ENCODE measurements at places on chromosomes 13 and 19. TPM values are rescaled to one million over a fixed set of nuclear protein-coding genes. Genes with fewer than 3 reads are reported as not detected.

DNA sequence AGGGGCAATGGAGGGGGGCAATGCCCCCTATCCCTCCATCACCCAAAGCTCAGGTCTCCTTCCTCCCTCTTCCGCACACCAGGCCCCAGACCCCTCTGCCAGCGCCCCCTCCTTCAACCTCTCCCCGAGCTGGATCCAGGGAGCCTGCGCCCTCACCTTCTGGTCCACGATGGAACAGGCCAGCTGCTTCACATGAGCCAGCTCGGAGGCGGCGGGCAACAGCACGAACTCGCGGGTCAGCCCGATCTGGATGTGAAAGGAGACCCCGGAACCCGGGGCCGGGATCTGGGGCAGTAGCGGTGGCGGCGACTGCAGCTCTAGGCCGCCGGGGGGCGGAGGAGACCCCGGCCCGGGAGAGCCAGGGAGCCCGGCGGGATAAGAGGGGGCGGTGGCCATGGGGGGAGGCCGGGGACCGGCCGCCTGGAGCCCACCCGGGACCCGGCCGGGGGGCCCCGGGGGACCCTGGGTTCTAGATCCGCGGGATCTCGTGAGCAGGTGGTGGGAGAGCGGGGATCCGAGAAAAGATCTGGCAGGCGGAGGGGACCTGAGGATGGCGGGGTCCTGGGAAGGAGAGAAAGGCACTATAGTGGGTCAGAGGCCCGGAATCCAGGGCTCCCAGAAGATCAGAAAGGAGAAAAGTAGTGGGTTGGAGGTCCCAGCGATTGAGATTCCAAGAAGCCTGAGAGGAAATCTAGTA is 791 bp downstream of the PRKD2 start:
- peaks cover 17% of the 10 kb centered on the region for H3K4me1 ChIP-seq
- DNase-seq: peak; percentile 55
- peak overlapping the region; percentile 97 for H3K27ac ChIP-seq

- no peaks in the 10 kb centered on the region for H3K36me3 ChIP-seq
- peaks cover 7% of the 10 kb centered on the region for H3K27me3 ChIP-seq
- H3K4me1 ChIP-seq: peaks cover 35% of the 10 kb centered on the region
- DNase-seq: no peak
Observed at GRCh38 chr13:26983543-26984320, 187.9 kb downstream of the USP12 start.

KIR2DL1 gene
- total RNA-seq: not detected

GRCh38 chr19:478976-479375 is 17.3 kb upstream of the MADCAM1 start:
- no peak overlapping the region for H3K4me3 ChIP-seq
- DNase-seq: no peak
- peaks cover 5% of the 10 kb centered on the region for H3K4me1 ChIP-seq
- peaks cover 14% of the 10 kb centered on the region for H3K27me3 ChIP-seq
- H3K27ac ChIP-seq: no peak overlapping the region

All from mesothelial cell of epicardium (in vitro differentiated cells).